ENCODE measurements at places on chromosomes 5 and 9.

- no peak for DNase-seq
These were observed 49.0 kb upstream of the SUSD3 start for GRCh38 chr9:93009337-93010015.

DNA sequence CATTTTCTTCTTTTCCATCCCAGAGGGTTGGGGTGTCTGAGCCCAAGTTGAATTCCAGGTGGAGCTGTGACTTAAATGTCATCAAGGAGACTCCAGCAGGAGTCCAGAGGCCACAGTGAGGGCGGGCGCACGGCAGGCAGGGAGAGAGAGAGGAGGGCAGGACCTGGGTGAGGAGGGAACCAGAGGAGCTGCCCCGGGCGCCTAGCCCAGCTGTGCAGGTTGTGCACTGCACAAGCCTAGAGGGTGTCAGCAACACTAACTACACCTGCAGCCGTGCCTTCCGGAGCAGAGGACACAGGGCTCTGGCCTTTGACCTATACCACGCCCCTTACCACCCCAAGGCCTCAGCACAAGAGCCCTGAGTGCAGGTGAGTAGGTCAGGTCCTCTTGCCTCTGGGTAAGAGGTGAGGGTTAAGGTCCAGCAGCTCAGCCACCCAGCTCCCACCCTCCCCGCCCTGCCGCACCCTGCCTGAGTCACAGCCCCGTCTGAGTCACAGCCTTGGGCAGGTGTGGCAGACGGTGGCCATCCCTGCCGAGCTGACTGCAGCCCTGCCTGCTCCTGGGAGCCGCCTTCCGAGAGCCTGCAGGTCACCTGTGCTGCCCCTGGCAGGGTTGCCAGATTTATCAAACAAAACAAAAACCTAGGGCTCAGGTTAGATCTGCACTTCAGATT lies 6.4 kb upstream of the AGPAT2 start:
- DNase-seq: peak; percentile 60

DNA sequence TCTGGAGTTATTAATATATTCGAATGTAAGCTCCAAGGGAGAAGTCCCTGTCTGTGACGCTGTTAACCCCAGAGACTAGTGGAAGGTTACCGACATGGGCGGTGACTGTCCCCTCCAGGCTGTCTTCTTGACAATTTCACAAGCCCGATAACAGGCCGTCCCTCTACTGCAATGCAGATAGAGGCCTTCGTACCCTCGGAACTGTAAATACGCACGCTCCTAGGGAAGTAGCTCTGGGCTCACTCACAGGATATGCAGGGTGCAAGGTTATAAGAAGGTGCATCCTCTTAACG lies 680 bp upstream of the RFK start:
- DNase-seq: peak; percentile 97

DNA sequence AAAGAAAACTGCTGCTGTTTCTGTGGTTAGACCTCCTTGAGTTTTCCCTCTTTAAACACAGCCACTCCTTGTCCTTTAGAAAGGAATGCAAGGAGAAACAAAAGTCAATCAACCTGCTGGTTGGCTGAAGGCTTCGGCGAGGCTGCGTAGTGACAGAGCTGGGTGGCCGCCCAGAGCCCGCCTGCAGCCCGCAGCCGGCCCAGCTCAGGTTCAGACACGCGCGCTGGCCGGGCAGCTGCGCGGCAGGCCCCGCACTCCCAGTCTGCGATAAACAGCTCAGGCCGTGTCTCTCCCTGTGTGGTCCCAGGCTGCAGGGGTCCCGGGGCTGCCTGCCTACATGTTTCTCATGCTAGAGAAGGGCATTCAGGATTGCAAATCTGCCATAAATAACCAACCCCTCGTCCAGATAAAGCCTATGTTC lies 115.4 kb downstream of the HSD17B3 start:
- DNase-seq: no peak

DNA sequence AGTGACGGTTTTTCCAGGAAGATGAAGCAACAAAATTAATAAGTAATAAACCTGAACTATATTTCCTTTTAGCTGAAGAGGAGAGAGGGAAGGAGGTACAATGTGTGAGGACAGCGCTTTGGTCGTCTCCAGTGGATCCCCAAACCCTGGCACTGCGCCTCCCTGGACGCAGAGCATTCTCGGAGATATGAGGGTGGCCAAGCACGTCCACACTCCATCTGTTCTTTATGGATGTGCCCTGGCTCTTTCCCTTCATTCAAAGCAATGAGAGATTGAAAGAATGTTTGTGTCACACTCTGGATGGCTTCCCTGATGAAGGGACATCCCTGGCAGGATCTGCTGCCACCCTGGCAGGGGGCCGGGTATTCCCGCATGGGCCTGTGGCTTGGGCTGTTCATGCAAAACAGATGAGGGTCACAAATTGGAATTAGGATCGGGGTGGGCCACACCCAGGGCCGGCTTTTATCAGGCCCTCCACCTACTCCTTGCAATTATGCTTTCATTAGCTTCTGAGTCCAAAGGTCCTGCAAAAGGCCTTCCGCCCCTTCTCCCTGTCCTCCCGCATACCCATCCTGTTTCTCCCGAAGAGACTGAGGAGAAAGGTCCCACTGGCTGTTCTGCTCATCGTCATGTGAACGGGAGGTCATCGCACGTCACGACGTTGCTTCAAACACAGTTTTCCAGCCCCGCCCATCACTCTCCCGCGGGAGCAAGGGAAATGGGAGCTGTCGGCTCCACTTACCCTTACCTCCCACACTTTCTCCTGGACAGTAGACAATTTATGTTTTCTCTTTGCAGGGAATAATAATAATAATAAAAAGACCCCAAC lies 286.1 kb upstream of the IRX4 start:
- DNase-seq: no peak

DNA sequence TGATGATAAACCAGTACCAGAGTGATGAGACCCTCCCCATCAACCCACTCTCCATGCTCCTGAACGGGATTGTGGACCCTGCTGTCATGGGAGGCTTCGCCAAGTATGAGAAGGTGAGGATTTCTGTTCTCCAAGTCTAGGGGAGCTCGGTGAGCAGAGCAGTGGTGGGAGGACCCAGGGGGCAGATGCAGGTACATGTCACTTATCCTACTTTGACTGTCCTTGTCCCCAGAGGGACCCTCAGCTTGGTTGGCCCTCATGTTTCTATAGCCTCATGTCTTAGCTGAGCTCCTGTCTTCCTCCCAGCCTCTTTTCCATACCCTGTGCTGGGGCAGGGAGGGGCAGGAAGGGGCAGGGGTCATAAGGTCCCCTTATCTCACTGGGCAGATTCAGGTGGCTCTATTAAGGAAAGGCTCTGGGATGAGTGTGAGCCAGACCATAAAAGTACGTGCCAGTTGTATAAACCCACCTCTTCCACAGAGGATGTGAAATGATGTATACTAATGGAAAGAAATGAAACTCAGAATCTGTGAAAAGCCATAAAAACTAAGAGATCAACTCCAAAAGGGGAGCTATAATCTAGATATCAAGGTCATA lies 38.0 kb upstream of the FOXI1 start:
- no peak for DNase-seq

GRCh38 chr5:74382987-74383593 lies 257.4 kb downstream of the ENC1 start:
- DNase-seq: peak; percentile 21

DNA sequence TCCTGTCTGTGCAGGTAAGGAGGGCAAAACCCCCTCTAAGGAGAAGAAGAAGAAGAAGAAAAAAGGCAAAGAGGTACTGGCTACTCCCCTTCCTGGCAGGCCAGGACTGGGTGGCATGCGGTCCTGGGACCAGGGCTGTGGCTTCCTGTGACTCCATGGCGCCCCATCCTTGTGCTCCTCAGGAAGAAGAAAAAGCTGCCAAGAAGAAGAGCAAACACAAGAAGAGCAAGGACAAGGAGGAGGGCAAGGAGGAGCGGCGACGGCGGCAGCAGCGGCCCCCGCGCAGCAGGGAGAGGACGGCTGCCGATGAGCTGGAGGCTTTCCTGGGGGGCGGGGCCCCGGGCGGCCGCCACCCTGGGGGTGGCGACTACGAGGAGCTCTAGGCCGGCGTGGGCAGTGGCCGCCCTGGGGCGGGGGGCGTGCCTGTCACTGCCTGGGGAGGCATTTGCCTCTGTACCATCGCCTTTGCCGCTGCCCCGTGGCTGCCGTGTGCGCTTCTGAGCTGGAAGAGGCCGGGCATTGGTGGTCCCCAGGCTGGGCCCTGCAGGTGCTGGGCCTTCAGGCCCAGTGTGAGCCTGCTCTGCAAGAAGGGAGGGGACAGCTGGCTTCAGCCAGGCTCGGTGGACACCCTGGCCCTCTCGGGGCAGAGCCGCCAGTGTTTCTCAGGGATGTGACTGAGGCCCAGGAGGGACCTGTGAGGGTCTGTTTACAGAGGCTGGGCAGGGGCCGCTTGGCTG lies 2.0 kb upstream of the AJM1 start:
- DNase-seq: peak; percentile 82

- no peak for DNase-seq
These were observed 125.3 kb downstream of the MCTP1 start for GRCh38 chr5:95159603-95160002.

GRCh38 chr5:128513806-128514205 lies 24.2 kb downstream of the FBN2 start:
- DNase-seq: no peak

DNA sequence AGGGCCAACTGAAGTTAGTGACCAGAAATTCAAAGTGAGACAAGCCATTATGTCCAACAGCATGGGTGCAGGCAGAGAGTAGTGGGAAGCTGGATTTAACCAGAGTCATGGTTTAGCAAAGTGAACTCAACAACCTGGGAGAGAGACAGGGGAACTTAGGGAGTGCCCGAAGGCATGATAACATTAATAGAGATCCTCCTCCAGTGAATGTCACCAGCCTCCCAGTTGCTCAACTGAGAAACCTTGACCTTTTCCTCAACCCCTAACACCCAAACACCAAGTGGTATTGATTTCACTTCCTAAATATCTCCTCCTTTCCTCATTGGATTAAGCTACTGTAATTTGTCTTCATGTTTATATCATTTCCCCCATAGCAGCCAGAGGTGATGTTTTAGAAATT lies 42.6 kb downstream of the HMGCS1 start:
- no peak for DNase-seq

GRCh38 chr5:14591548-14591947 lies 10.0 kb downstream of the OTULINL start:
- no peak for DNase-seq

GRCh38 chr9:105672711-105673234 lies 10.5 kb downstream of the TAL2 start:
- DNase-seq: no peak

DNA sequence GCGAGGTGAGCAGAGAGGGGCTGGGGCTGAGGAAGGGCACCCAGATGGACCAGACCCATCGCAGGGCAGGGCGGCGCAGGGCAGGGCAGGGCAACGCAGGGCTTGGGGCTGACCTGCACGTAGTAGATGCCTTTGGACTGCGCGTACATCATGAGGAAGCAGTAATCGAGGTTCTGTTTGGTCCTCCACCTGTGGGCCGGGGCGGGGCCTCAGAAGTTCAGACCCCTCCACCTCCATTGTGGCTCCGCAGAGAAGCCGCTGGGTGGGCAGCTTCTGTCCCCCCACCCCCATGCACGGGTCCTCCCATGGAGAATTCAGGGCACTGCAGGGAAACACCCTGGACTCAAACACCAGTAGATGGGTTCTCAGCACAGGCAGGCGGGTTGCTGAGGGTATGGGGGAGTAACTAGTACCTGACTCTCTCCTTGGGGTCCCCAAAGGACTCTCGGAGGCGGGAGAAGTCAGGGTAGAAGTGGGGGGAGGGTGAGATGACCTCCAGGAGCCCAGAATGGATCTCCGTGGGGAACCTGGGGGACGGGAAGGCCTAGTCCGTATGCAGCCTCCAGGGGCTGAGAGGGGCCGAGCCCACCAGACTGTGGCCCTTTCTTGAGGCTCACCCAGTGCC lies 6.4 kb downstream of the LTC4S start:
- DNase-seq: no peak

DNA sequence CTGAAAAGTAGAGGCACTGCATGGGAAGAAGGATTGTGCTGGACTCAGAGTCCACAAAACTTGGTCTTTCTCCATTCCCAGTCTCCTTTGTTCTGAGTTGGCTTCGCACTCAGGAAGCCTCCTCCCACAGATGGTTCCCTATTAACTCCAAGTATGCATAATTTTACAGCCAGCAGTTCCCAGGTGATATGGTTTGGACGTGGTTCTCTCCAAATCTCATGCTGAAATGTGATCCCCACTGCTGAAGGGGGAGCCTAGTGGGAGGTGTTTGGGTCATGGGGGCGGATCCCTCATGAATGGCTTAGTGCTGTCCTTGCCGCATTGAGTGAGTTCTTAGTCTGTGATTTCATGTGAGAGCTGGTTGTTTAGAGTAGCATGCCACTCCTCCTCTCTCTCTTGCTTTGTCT lies 86.6 kb downstream of the FEM1C start:
- DNase-seq: no peak

DNA sequence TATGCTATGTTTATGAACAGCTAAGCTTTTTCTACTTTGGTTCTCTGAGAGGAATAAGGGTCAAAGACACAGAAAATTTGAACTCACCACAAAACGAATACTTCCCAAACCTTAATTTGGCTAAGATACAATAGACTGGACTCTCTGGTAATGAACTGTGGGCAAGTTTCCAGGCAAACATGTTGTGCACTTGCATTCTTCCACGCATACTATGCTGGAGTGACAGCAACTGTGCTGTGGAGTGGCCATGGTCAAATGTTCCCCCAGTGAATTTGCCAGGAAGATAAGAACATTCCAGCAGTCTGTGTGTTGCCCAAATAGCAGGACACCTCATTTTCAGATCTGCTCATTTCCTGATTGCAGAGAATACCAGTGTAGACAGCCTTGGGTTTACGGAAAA lies 275.3 kb upstream of the IL12B start:
- no peak for DNase-seq

- no peak for DNase-seq
These were observed 24.7 kb upstream of the ASPN start for GRCh38 chr9:92507005-92507404.

DNA sequence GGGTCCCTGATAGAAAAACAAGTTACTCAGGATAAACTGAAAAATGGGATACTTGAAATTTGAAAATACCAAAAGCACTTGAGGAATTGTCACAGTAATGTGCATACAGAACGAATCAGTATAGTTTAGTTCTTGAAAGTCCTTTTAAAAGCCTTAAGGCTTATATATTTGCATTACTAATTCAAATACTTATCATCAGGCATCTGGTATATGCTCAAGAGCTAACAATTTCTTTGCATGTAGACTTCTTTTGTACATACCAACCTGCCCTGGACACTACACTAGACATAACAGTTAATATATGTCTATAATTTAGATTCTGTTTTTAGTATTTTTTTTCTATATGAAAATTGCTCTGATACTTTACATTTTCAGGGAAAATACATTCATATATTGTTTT lies 43.2 kb downstream of the SMIM15 start:
- DNase-seq: no peak

GRCh38 chr9:74697535-74697934 lies 190.2 kb downstream of the TRPM6 start:
- no peak for DNase-seq

GRCh38 chr5:76471406-76471805 lies 68.3 kb downstream of the IQGAP2 start:
- DNase-seq: no peak

GRCh38 chr9:72775570-72775969 lies 177.3 kb downstream of the ALDH1A1 start:
- DNase-seq: no peak

DNA sequence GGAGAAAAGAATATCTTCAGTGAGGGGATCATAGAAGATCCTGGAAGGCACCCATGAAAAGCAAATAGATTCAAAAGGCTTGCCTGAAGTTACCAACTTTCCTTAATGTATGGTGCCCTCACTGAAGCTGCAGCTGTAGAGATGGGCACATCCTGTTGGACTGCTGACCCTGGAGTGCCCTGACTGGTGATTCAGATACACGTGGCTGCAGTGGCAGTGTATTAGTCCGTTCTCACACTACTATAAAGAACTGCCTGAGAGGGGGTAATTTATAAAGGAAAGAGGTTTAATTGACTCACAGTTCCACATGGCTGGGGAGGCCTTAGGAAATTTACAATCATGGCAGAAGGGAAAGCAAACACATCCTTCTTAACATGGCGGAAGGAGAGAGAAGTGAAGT lies 80.3 kb downstream of the OSMR start:
- DNase-seq: no peak
